ENCODE measurements at places on chromosomes 16 and 17. TPM values are rescaled to one million over a fixed set of nuclear protein-coding genes. Genes with fewer than 3 reads are reported as not detected.

DNA sequence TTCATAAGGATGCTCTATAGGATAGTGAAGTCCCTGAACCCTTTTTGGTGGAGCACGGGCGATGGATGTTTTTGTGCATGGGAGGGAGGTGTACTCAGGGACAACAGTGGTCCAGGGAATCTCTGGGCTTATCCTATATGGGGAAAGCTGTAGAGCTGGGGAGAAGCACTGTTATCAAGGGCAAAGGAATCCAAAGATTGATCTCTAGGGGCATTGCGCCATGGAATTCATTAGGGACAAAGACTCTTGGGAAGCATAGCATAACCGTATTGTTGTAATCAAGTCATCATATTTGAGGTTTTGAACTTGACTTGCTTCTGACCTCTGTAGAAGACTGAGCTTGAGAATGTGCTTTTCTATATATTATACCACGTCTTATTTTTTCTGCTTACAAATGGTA is 172.9 kb upstream of the ZFHX3 start:
- H3K36me3 ChIP-seq = no peaks in the 10 kb centered on the region
- H3K4me1 ChIP-seq = no peaks in the 10 kb centered on the region
- no peak overlapping the region for H3K27ac ChIP-seq
- DNase-seq = no peak
- H3K27me3 ChIP-seq = no peaks in the 10 kb centered on the region

- H3K4me1 ChIP-seq = peaks cover 36% of the 10 kb centered on the region
- peaks cover 42% of the 10 kb centered on the region for H3K36me3 ChIP-seq
- no peak overlapping the region for H3K4me3 ChIP-seq
- no peak for DNase-seq
These were observed 341.0 kb downstream of the SEC14L1 start for GRCh38 chr17:77481476-77482374.

DNA sequence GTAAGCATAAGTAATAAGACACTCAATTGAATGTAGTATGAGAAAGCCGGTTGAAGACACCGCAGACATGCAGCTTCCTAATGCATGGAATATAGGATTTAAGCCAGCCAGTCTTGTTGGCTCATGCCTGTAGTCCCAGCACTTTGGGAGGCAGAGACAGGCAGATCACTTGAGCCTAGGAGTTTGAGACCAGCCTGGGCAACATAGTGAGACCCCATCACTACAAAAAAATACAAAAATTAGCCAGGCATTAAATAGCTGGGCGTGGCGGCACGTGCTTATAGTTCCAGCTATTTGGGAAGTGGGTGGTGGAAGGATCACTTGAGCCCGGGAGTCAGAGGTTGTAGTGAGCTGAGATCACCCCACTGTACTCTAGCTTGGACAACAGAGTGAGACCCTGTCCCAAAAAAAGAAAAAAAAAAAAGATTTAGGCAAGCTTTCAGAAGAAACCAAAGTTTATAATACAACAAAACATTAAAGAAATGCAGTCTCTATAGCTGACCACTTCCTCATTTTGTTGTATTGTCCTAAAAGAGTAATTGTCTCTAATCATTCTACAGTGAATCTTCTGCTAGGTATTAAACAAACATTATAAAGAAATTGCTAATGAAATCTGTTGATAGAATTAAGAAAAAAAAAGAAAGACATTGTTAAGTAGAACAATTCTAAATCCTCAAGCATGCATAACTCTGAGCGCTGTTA is 68.6 kb upstream of the KIFC3 start:
- peaks cover 6% of the 10 kb centered on the region for H3K27me3 ChIP-seq
- DNase-seq = no peak
- no peak overlapping the region for H3K4me3 ChIP-seq
- H3K4me1 ChIP-seq = no peaks in the 10 kb centered on the region

- peaks cover 50% of the 10 kb centered on the region for H3K36me3 ChIP-seq
- no peaks in the 10 kb centered on the region for H3K4me1 ChIP-seq
- no peak overlapping the region for H3K4me3 ChIP-seq
These were observed 98.7 kb upstream of the NACA2 start for GRCh38 chr17:61689610-61690180.

GRCh38 chr17:81371910-81372760 is 23.1 kb upstream of the BAHCC1 start:
- H3K4me1 ChIP-seq = no peaks in the 10 kb centered on the region
- H3K27ac ChIP-seq = no peak overlapping the region
- H3K4me3 ChIP-seq = no peak overlapping the region
- H3K27me3 ChIP-seq = no peaks in the 10 kb centered on the region
- H3K36me3 ChIP-seq = no peaks in the 10 kb centered on the region
- DNase-seq = no peak

DNA sequence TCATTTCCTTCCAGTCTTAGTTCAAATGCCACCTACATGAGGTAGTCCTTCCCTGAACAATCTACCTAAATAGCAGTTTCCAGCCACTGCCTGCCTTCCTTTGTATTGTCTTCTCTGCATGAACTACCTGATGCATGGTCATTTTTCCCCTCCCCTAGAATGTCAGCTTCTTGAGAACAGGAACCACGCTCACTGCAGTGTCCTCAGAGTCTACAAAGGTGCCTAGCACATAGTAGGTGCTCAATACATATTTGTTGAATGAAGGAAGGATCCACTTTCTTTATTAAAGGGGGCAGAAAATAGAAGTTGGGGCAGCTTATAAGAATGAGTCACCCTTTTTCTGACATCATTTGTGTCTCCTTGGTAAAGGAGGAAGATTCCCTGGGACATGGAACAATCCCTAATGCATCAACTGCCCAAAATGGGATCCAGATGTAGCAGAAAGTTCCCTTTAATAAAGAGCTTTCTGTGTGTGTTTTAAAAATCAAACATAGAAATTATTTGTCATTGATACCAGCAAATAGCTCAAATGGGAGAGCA is 4.4 kb upstream of the CYLD start:
- H3K27me3 ChIP-seq = no peaks in the 10 kb centered on the region
- H3K36me3 ChIP-seq = no peaks in the 10 kb centered on the region
- no peak overlapping the region for H3K27ac ChIP-seq
- no peak overlapping the region for H3K4me3 ChIP-seq
- no peak for DNase-seq

GRCh38 chr17:50180111-50180510 is 14.3 kb downstream of the SGCA start:
- no peaks in the 10 kb centered on the region for H3K36me3 ChIP-seq
- H3K4me1 ChIP-seq = peaks cover 30% of the 10 kb centered on the region
- no peak overlapping the region for H3K27ac ChIP-seq
- H3K27me3 ChIP-seq = no peaks in the 10 kb centered on the region
- no peak for DNase-seq
- no peak overlapping the region for H3K4me3 ChIP-seq

DNA sequence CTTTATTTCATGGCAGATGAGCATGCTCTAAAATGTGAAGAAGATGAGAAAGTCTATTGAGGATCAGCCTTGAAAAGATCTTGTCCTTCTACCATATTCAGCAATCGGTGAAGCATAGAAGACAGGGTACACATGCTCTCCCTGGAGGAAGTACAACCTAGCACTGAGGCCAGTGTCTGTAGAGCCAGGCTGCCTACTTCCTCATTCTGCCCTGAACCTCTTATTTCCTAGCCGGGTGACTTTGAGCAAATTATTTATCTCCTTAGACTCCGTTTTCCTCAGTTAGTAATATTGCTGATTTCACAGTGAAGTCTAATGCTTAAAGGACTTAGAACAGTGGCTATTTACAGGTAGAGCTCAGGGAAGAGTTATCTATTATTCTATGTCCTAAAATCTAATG is 58.4 kb downstream of the TMEM100 start:
- no peak overlapping the region for H3K27ac ChIP-seq
- H3K27me3 ChIP-seq = peaks cover 2% of the 10 kb centered on the region
- no peaks in the 10 kb centered on the region for H3K4me1 ChIP-seq
- H3K36me3 ChIP-seq = no peaks in the 10 kb centered on the region

- H3K4me3 ChIP-seq = no peak overlapping the region
- DNase-seq = no peak
- H3K36me3 ChIP-seq = no peaks in the 10 kb centered on the region
- peaks cover 15% of the 10 kb centered on the region for H3K27me3 ChIP-seq
- H3K27ac ChIP-seq = no peak overlapping the region
- no peaks in the 10 kb centered on the region for H3K4me1 ChIP-seq
These were observed 12.2 kb upstream of the EMP2 start for GRCh38 chr16:10592611-10593010.

DNA sequence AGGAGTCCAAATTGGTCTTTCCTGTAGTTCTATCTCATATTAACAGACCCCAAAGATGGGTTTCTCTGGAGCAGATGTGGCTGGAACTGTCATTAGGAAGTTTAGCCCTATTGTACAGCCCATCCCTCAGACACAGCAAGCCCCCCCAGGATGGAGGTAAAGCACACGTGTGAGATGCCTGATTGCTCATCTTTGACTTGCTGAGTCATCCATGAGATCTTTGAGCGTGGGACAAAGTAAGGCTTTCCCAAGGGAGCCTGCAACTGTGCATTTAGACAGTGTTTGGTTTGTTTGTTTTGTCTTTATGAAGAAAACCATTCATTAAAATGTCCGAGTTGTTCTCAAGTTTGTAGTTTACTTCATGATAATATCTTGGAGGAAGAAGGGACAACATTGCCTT is 145.3 kb upstream of the CDH13 start:
- H3K36me3 ChIP-seq = no peaks in the 10 kb centered on the region
- no peak overlapping the region for H3K4me3 ChIP-seq
- H3K27ac ChIP-seq = no peak overlapping the region

GRCh38 chr16:52603015-52603414 is 56.1 kb upstream of the TOX3 start:
- no peaks in the 10 kb centered on the region for H3K4me1 ChIP-seq
- no peak overlapping the region for H3K4me3 ChIP-seq
- no peak for DNase-seq
- H3K36me3 ChIP-seq = no peaks in the 10 kb centered on the region
- H3K27me3 ChIP-seq = no peaks in the 10 kb centered on the region
- H3K27ac ChIP-seq = no peak overlapping the region

DNA sequence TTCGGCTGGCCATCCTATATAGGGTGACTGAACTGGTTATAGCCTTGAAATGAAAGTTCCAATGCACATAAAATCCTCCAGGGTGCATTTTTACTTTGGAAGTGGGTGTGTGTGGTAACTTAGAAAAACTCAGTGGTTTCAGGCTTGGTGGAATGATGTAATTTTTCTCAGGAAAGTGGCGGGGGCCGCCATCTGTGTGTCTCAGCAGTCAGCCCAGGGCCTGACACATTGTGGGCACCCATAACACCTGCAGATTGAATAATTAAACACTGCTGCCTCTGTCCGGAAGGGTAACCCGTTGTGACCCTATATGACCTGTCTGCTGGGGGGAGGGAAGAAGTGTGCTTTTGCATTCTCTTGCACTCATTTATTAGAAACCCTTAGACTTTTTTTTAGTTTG is 2.2 kb upstream of the PDP2 start:
- H3K27me3 ChIP-seq = no peaks in the 10 kb centered on the region
- H3K4me3 ChIP-seq = no peak overlapping the region
- peak; percentile 49 for DNase-seq

TM4SF5 gene
- not detected for total RNA-seq

C17orf113 gene
- 0.16 TPM for total RNA-seq

WFIKKN1 gene
- total RNA-seq = 0.47 TPM

MT4 gene
- total RNA-seq = not detected

NPW gene
- 0.73 TPM for total RNA-seq

HOXB1 gene
- total RNA-seq = not detected

PPP1R27 gene
- not detected for total RNA-seq

C16orf96 gene
- total RNA-seq = 0.13 TPM

Data from activated CD8-positive, alpha-beta T cell treated with anti-CD3 and anti-CD28 coated beads, Interleukin-2, amount 10 ng/mL, durations not matched to agents 7 days and 5 days (primary cell).